Thoracic aorta (tissue), 2 donors: ENCODE measurements at places on chromosomes 12 and 14.
A peak's percentile ranks its signal among the peaks of the same experiment; 100 is the strongest.

DNA sequence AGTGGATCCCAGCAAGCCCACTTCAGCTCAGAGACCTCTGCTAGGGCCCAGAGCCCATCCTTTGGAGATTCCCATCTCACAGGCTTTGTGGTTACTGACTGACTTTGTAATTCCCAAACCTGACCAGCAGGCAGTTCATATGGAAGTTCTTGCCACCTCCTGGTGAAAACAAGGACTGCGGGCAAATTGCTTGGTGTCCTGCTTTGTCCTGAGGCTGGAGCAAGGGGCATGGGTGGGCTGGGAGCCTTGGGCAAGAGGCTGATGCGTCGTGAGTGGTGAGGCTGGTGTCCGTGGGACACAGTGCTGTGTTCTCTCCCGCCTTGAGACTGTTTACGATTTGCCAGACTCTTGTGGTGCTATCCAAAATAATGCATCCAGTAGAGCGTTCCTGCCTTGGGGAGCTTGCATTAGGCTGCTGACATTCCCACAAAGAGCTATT, 91.0 kb downstream of the LRRC74A start:
- DNase-seq = no peak

- DNase-seq = peak; percentile 97
These were observed 49.1 kb downstream of the NCOR2 start for GRCh38 chr12:124518051-124518932.

GRCh38 chr14:104886690-104887622, 21.9 kb downstream of the CEP170B start:
- no peak for DNase-seq

DNA sequence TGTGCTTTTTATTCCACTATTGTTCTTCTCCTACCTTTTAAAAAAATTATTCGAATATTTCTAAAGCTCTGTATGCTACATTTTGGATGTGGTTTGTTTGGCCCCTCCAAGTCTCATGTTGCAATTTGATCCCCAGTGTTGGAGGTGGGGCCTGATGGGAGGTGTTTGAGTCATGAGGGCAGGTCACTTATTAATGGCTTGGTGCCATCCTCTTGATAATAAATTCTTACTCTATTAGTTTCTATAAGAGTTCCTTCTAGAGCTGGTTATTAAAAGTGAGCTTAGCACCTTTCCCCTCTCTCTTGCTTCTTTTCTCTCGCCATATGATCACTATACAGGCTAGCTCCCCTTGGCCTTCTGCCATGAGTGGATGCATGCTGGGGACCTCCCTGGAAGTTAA, 445.6 kb upstream of the PDE3A start:
- no peak for DNase-seq

GRCh38 chr14:39422243-39422642, 10.0 kb downstream of the FBXO33 start:
- no peak for DNase-seq

DNA sequence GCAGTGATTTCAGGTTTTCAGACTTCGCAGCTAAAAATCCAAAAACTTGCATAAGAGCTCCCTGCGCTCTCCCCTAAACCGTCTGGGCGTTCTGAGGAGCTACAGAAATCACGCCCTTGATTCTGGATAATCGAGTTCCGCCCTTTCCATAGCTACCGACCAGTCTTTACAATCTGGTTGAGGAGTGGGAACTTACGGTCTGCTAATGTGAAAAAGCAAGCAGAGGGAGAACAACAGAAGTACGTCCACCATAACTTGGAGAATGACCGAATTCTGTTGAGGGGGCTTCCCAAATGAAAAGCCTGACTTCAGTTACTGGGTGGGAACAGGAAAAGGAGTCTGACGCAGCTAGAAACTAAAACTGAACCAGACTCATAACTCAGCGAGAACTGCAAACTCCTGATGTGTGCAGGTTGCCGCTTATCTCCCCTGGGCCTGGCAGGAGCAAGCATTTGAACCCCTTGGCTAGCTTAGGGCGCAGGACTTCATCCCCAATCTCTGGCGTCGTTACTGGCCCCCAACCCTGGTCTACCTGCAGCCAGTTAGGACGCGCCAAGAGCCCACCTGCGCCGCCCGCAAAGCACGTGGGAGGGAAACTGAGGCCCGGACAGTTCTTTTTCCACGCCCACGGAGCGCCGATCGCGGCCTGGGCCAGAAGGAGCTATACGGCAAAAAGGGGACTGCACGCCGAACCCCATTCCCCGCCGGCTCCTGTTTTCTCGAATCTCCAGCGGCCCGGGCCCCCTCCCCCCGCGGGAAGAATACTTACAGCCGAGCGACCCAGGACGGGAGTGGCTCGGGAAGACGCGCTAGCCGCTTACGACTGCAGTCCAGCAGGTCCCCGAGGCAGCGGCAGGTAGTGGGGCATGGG, 838 bp downstream of the LRIG3 start:
- no peak for DNase-seq

DNA sequence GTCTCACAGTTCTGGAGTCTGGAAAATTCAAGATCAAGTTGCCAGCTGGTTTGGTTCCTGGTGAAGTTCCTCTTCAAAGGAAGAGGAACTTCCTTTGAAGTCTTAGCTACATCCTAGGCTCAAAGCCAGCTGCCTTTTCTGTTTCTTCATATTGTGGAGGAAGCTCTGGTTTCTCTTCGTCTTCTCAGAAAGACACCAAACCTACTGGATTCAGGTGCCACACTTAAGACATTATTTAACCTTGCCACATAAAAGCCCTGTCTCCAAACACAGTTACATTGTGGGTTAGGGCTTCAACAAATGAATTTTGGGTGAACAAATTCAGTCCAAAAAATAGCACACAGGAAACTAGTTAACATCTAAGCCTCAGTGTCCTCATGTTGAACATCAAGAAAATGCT, 1019.8 kb downstream of the GALC start:
- no peak for DNase-seq

DNA sequence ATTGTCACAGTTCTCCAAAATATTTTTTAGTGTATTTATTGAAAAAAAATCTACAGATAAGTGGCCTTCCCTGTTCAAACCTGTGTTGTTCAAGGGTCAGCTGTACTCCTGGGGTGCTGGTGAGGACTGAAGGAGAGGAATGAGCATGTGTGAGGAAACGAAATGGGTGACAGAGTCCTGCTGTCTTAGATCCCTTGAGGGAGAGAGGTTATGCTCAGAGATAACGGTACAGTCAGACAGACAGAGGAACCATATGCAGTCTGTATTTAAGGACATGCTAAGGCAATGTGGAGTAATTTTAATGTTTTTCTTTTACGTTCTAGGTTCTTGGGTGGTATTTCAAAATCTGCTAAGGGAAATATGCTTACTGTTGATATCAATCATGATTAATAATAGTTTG, 352.9 kb upstream of the RGS6 start:
- no peak for DNase-seq

DNA sequence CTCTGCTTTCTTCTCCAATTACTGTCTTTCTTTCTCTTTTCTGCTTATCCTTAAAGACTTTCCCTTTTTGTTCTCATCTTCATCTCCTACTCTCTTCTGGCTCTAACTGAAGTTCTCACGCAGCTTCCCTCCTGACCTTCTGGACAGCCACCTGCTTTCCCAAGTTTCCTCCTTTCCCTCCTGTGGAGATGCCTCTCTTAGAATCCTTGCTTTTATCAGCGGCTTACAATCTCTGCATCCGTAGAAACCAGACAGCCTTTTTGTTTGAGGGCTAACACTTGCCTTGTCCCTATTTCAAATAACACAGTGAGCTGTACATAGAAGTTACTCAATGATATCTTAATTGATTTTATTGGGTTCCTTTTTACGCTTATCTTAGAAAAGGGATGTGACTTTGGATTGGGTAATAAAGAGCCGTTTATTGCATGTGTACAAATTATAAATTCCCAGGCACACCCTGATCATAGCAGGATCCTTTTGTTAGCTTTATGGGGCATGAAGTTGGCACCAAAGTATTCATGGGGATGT, 2.1 kb upstream of the LGALS3 start:
- no peak for DNase-seq

DNA sequence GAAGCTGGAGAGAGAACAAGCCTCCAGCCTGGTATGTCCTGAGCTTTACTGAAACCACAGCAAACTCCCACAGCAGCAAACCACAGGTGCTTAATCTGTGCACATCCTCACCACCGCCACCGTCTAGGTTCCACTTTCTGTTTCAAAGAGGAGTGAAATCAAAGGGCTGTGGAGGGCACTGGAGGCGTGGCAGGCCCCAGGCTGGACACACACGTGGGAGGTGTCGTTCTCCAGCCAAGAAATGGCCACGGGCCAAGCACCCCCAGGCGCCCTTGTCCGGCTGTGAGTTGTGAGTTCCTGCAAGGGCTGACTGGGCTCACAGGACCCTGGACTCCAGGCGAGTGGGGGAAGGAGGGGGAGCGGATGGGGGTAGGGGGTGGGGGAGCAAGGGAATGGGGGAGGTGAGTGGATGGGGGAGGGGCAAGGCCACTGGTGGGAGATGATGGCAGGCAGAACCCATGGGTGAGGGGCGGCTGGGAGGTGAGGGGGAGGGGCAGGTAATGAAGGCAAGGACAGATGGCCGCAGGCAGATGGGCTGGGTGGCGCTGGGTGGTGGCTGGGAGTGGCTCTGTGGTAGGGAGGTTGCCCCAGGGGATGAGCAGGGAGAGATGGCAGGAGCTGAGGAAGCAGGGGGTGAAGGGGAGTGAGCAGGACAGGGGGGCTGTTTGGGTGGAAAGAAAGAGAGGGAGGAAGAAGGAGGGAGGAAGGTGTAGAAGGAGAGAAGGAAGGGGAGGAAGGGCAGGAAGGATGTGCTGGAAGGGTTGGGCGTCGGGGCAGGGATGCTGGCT, 86.7 kb downstream of the NCOR2 start:
- DNase-seq = no peak

GRCh38 chr12:15131431-15131830, 89.8 kb downstream of the RERG start:
- no peak for DNase-seq

- peak; percentile 66 for DNase-seq
These were observed 69.4 kb downstream of the IRF2BPL start for GRCh38 chr14:76958980-76959710.

- no peak for DNase-seq
These were observed 264.7 kb downstream of the ZFP36L1 start for GRCh38 chr14:68528040-68528687.

DNA sequence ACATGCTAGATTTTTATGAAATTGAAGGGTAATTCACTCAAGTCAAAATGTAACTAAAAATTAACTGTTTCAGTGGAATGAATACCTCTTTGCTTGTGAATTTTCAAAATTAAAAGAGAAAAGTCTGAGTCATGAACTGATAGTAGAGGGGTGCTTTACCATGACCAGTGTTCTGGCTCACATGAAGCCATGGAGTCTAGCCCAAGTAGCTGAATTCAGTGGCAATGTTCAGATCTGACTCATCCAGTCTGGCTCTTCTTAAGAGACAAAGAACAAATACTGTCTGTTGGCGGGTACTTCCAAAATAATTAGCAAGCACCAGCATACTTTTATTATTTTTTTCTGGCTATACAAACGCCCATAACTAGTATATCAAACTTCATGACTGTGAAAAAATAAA, 366.3 kb upstream of the GARIN6 start:
- DNase-seq = no peak

GRCh38 chr14:74505831-74506230, 12.3 kb downstream of the ISCA2 start:
- DNase-seq = no peak

DNA sequence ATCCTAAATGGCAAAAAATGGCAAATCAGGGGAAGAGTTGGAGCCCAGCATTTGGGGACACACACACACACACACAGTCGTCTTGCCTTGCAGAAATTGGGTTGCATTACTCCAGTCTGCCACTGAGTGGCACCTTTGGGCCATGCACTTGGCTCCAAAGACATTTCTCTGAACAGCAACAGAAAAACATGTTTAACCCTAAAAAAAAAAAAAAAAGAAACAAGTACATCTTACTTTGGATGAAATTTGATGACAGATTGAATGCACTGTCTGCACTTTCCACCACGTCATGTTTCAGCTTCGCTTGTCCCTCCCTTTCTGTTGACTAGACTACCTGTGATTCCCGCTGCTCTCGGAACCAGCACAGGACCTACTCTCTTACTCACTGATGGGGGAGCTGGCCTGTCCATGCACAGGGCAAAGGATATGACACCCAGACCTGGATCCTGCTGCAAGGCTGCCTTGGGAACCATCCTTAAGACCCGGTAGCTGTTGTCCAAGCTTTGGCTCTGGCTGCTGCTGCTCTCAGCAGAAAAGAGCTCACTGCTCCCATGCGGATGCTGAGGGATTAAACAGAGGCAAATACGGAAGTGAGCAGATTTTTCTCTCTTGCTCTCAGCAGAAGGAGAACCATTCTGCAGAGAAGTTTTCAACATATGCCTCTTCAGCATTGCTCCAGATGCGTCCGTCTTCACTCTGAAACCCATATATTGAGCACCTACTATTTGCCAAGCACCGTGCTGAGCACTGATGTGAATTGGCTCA, 376.8 kb downstream of the DPF3 start:
- no peak for DNase-seq

DNA sequence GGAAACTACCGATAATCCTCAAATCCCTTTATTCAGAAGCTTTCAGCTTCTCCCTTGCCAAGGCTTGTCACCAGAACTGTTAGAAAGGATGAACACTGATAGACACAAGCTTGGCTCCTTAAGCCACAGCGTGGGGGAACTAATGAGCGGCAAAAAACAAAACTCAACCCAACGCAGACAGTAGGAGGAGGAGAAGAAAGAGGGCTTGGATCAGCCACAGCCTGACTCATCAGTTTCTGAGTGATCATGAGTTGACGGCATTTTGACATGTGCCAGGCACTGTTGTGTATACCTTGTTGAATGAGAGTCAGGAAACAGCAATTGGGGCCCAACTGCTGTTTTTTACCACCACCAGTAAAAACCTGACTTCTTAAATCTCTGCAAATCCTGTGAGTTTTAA, 23.7 kb downstream of the PLXNC1 start:
- no peak for DNase-seq

DNA sequence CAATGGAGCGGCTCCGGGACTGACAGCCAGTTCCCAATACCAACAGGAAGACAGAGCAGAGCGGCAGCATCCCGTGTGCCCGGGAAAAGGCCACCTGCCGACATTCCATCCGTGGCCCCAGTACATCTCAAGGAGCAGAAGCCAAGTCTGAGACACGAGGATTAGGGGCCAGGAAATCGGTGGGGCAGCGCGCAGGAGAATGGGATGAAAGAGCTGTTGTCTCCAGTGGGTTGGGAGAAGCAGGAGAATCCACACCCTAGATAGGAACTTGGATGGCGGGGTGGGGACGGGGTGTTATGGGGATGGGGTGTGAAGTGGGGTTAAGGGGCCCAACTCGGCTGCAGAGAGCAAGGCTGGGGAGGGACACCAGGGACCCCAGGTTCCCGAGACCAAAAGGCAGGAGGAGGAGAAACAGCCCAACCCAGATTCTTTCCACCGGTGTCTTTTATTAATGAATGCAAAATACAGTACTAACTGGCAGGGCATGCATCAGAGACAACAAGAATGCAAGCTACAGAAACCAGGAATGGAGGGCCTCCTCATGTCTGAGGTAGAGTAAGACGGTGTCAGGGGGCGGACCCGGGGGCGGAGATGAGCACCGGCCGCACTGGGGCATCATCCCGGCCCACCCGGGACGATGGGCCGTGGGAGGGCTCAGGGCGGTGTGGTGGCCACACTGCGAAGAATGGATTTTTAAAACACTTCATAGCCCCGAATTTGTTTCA, 50.3 kb downstream of the BEGAIN start:
- DNase-seq = peak; percentile 0

GRCh38 chr12:52347016-52347415, 20.3 kb downstream of the KRT85 start:
- DNase-seq = no peak

- no peak for DNase-seq
These were observed 12.9 kb upstream of the RNASE12 start for GRCh38 chr14:20603813-20604690.

GRCh38 chr12:27922531-27923139, 49.9 kb downstream of the PTHLH start:
- DNase-seq = peak; percentile 13
